ENCODE measurements at places on chromosomes 11 and 22. TPM values are rescaled to one million over a fixed set of nuclear protein-coding genes. Genes with fewer than 3 reads are reported as not detected.
A peak's percentile ranks its signal among the peaks of the same experiment; 100 is the strongest.

Gene LRRC32
- total RNA-seq, result 136 TPM

Gene CEND1
- not detected for total RNA-seq

DNA sequence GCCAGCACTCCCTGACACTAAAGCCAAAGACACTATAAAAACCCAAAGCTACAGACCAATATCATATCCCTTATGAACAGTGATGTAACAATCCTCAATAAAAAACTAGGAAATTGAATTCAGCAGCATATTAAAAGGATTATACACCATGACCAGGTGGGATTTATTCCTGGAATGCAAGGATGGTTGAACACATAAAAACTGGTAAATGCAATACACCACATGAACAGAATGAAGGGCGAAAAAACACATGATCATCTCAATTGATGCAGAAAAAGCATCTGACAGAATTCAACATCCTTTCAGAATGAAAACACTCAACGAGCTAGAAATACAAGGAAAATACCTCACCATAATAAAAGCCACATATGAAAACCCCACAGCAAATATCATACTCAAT is 31.3 kb downstream of the OSBP start:
- DNase-seq, result no peak

- DNase-seq, result no peak
Observed at GRCh38 chr11:76322540-76322939, 58.4 kb downstream of the THAP12 start.

- DNase-seq, result no peak
Observed at GRCh38 chr22:46350646-46351045, 15.1 kb downstream of the TRMU start.

- DNase-seq, result no peak
Observed at GRCh38 chr22:20084547-20085413, 4.7 kb downstream of the DGCR8 start.

GRCh38 chr22:42596336-42596735 is 18.3 kb downstream of the POLDIP3 start:
- no peak for DNase-seq

- DNase-seq, result no peak
Observed at GRCh38 chr11:128701936-128702335, 8.1 kb downstream of the FLI1 start.

- no peak for DNase-seq
Observed at GRCh38 chr11:10295064-10295901, 1.3 kb upstream of the SBF2 start.

DNA sequence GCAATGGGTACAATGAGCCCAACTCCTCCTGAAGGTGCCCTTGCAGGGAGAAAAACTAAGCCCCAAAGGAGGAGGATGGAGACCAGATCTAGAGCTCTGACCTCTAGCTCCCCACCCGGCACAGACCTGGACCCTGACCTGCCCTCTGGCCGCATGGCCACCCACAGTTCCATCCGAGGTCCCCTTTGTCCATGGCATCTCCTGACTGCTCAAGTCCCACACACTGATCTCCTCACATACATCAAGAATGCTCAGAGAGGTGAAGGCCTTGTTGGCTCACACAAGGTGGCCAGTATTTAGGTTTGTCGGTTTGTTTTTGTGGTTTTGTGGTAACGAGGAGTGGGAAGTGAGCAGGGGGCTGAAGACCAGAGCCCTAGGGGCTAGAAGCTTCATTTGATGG is 423.5 kb upstream of the B3GAT1 start:
- DNase-seq, result no peak

Gene SSRP1
- 54.0 TPM for total RNA-seq

- peak; percentile 90 for DNase-seq
Observed at GRCh38 chr11:124865902-124866851, 945 bp downstream of the ROBO3 start.

DNA sequence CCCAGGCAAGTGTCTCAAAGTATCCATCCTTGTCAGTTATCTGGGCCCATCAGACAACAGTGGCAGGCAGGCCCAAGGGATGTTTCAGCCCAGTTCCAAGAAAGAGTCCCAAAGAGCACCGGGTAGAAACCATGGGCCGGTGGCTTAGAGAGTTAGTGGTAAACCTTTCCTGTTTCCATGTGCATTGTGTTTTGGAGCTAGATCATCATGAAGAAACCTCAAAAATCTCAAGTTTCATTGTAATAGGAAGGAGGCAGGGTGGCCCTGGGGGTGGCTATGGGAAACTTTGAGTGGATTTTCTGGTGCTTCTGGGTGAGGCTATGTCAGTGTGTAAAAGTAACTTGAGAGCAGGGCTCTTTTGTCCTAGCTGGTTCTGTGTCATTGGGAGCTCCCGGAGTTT is 68.1 kb downstream of the UBASH3B start:
- no peak for DNase-seq

DNA sequence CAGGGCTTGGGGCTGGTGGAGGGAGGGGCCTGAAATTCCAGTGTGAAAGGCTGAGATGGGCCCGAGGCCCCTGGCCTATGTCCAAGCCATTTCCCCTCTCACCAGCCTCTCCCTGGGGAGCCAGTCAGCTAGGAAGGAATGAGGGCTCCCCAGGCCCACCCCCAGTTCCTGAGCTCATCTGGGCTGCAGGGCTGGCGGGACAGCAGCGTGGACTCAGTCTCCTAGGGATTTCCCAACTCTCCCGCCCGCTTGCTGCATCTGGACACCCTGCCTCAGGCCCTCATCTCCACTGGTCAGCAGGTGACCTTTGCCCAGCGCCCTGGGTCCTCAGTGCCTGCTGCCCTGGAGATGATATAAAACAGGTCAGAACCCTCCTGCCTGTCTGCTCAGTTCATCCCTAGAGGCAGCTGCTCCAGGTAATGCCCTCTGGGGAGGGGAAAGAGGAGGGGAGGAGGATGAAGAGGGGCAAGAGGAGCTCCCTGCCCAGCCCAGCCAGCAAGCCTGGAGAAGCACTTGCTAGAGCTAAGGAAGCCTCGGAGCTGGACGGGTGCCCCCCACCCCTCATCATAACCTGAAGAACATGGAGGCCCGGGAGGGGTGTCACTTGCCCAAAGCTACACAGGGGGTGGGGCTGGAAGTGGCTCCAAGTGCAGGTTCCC is at the start of gene APOC3:
Gene APOC3 (plus strand): TSS at position 383 of the 659 bp plus-strand sequence. CDS start 676 bp downstream, outside the sequence.
- no peak for DNase-seq

Measured in mesenteric fat pad (tissue), 1 donor.